ENCODE measurements at places on chromosomes 4 and X.

- DNase-seq = peak; percentile 27
Measured at GRCh38 chrX:22164770-22165388, 107.8 kb upstream of the CBLL2 start.

GRCh38 chrX:131763674-131764073 is 219.8 kb downstream of the OR13H1 start:
- DNase-seq = peak; percentile 30

- peak; percentile 5 for DNase-seq
Measured at GRCh38 chrX:136528645-136529315, 3.2 kb upstream of the VGLL1 start.

DNA sequence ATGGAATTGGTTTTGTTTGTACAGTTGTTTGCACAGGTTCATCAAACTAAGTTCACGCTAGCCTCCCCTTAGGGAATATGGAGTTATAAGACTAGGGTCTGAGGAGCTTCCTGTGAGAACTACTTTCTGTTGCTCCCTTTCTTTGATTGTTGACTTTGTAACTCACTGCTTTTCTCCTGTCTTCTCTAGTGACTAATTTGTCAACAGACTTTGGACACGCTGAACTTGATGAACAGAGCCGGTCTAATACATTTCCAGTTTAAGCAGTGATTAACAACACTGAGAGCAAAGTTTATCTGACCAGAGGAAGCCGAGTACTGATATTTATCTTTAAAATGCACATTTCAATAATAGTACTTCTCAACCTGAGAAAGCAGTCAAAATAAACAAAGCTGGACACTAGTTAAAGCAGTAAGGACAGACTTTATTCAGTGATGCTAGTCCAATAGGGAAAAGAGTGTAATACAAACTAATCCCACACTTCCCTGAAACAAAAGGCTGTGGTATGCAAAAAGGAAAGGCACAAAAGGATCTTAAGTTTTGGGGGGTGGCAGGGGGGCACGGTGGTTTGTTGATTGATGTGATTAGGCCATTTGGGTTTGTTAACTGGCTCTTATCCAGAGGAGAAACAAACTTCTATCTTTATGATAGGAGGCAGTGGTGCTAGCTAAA is 2.7 kb upstream of the NUDT9 start:
- peak; percentile 45 for DNase-seq

GRCh38 chrX:16577483-16578029 is 72.4 kb upstream of the S100G start:
- DNase-seq = no peak

DNA sequence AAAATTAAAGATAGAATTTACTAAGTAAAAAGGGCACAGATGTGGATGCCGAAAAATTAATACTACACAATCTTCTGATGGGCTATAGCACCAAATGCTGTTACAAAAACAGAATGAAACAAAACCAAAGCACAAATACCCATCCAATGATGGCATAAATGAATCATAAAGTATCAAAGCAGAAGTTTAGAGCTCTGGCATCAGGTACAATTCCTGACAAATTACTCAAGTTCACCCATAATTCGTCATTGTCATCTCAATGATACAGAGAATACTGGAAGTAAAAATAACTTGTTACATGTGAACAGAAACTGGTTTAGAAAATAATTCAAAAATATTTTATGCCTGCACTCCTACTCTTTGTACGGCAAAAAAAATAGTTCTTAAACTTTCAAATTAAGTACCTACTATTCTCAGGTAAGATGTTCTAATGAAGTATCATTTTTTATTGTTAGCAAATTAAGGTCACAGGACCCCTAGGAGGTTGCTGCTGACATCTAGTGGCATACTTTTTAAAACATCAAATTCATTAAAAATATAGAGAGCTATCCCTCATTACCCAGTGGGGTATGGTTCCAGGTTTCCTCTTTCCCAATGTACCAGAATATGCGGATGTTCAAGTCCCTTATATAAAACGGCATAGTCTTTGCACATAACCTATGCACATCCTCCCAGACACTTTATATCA is 126.1 kb downstream of the INPP4B start:
- peak; percentile 7 for DNase-seq

DNA sequence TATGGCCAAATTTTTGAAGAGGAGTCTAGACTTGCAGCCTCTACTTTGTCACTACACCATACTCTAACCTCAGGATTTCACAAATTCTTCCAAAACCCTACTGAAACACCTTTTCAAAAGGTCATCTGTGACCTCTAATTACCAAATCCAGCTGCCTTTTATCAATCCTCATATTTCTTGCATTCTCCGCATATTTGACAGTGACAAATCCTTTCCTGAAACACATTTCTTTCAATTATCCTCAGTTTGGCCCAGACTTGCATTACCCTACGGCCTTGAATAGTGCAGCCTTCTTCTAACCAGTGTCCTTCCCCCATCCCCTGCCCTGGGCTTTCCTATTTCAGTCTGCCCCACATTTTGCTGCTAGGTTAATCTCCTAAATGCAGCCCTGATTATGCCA is 25.5 kb downstream of the MID2 start:
- peak; percentile 52 for DNase-seq

DNA sequence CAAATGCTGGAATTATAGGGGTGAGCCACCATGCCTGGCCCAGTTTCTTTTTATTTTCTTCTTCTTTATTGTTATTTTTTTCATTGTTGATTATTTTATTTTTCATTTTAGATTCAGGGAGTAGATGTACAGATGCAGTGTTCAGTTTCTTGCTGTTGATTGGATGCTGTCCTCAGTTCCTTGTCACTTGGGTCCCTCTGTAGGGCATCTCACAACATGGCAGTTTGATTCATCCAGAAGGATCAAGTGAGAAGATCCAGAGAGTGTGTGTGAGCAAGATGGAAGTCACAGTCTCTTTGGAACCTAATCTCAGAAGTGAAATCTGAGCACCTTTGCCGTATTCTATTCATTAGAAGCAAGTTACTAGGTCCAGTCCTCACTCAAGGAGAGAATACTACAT is 20.9 kb downstream of the HMGB3 start:
- DNase-seq = no peak

- no peak for DNase-seq
Measured at GRCh38 chr4:19686456-19686855, 565.2 kb upstream of the SLIT2 start.

GRCh38 chrX:22699581-22700091 is 300.1 kb upstream of the DDX53 start:
- peak; percentile 22 for DNase-seq

DNA sequence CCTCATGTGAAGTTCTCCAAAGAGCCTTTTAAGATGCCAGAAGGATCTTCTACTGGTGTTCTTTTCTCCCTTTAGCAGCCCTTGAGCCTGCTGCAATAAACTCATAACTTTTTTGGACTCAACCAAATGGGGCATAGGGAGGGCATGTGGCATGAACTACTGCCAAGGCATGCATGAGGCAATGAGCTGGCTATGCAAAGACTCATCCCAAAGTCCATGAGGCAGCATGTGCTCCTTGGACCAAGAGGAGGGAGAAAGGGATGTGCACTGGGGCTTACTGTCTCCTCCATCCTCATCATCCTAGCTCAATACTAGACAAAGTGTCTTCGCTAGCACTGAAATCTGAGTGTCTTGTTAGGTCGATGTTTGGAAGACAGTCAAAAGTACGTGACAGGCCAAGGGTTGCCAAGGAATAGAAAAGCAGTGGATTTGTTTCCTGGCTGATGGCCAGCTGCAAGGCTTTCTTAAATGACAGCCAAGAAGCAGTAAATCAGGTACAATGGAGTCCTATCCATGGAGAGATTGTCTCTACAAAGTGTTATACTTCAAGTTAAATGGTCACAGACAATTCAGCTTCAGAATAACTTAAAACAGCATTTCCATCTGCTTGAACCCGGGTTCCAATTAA is 44.5 kb upstream of the ATXN3L start:
- DNase-seq = no peak

DNA sequence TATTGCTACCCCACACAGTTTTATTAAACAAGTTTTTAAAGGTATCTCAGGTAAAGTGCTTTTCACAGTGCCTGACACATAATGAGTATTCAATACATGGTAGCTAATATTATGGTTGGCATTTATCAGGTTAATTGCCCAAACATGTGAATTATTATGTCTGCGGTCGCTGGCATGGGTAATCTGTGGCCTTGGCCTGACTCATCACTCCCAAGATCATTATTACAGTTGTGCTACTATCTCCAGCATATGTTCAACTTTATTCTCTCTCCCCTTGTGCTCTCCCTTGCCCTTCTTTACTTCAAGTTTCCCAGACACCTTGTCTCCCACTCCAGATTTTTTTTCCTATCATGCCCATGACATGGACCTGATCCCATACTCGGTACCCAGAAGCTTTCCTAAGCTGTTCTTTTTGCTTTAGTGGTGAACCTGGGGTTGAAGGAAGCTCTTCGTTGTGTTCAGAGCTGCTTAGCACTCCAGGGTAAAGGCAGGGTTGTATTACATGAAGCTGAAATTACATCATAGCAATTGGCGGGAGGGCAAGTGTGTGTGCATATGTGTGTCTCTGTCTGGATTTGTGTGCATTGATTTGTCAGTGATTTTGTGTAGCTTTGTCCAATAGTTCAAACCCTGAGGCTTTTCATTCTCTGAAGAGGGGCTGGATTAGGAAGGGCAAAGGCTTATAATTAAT is 176.5 kb upstream of the NRK start:
- DNase-seq = peak; percentile 42

DNA sequence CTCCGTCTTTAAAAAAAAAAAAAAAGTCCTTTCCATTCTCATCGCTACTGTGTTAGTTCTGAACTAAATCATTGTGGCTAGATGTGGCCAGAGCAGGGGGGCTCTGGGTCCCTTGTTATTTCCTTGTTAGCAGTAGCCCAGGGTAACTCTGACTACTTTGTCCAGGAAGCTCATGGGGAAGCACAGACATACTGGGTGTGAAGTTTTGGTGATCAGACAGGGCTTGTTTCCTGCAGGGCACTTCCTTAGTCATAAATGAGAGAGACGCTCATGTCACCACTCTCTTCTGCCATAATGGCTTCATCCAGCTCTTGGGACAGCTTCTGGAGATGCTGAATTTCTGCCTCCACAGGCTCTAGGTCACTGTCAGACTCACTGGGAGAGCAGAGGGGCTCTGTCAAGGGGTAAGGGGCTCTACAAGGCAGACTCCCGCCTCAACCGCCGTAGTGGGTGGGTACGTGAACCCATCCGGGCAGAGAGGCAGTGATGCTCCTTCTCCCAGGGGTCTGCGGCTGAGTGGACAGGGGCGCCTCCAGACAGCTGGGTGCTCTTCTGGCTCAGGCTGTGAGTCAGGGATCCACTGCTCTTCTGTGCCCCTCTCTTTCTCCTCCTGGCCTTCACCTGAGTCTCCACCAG is 12.9 kb downstream of the STIM2 start:
- DNase-seq = no peak

DNA sequence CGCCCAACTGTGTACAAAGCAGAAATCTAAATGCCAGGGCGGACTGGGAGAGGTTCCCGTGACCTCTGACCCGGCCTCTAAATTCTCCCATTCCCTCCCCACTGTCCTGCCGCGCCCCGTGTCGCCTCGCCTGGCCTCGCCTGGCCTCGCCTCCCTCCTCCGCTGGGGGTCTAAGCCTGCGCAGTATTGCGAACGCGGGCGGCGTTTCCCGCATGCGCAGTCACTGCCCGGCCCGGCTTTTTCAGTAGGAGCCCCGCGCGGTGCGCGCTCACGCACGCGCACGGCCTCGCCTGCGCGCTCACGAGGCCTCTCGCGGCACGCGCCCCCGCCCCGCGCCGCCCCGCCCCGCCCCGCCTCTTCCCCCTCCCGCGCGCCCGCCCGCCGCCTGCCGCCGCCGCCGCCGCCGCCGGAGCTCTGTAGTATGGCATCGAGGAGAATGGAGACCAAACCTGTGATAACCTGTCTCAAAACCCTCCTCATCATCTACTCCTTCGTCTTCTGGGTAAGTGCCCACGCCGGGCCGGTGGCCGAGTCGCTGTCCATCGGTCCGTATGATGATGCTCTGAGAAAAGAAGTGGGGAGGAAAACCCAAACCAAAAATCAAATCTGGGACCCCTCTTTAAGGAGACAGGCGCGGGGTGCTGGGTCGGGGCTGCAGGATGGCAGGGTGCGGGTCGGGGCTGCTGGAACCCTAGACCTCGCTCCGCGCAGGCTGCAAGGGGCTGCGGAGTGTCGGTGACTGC is at the start of gene TSPAN7:
Gene TSPAN7, plus strand, starts transcription at position 417 of the 743 bp plus-strand sequence. Its CDS starts 5 bp downstream, at position 422.
- peak; percentile 56 for DNase-seq

DNA sequence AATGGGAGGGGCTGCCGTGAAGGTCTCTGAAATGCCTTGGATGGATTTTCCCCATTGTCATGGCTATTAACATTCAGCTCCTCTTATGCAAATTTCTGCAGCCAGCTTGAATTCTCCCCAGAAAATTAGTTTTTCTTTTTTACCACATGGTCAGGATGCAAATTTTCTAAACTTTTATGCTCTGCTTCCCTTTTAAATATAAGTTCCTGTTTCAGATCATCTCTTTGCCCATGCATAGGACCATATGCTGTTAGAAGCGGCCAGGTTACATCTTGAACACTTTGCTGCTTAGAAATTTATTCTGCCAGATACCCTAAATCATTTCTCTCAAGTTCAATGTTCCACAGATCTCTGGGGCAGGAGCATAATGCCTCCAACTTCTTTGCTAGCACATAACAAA is 13.8 kb upstream of the CLDN34 start:
- DNase-seq = no peak

DNA sequence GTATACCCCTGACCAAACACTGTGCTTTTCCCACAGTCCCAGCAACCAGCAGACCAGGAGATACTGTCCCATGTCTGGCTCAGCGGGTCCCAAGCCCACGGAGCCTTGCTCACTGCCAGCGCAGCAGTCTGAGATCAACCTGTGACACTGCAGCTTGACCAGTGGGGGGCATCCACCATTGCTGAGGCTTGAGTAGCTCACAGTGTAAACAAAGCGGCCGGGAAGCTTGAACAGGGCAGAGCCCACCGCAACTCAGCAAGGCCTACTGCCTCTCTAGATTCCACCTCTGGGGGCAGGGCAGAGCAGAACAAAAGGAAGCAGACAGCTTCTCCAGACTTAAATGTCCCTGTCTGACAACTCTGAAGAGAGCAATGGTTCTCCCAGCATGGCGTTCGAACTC is 58.1 kb downstream of the SLC10A6 start:
- no peak for DNase-seq

DNA sequence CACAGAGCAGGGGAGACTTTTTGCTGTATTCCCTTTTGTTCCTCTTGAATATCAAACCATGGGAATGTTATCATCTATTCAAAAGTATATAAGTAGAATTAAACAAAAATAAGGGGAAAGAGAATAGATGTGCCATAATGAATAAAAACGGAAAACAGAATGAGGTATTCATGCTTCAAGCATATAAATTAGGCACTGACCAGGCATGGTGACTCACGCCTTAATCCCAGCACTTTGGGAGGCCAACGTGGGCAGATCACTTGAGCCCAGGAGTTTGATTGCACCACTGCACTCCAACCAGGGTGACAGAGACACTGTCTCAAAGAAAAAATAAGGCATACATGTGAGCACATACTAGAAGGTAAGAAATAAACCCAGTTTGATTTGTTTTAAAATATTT is 16.3 kb upstream of the NEUROG2 start:
- DNase-seq = peak; percentile 58

DNA sequence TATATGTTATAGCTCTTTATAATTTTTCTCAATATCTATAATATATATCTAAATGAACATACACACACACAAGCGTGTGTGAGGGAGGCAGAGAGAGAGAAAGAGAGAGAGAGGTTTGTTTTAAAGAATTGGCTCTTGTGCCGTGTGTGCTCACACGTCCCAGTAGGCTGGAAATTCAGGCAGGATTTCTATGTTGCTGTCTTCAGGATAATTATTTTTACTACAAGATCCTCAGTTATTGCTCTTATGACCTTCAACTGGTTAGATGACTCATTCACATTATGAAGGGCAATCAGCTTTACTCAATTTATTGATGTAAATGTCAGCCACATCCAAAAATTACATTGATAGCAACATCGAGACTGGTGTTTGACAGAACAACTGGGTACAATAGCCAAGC is 1520.7 kb upstream of the PCDH7 start:
- no peak for DNase-seq

GRCh38 chr4:76585897-76586360 is 150.9 kb downstream of the SHROOM3 start:
- DNase-seq = peak; percentile 68

All from iris pigment epithelial cell (primary cell).